Effector CD4-positive, alpha-beta T cell (primary cell): ENCODE measurements at places on chromosomes 16 and 17.

- DNase-seq = no peak
These were observed 141.1 kb downstream of the MRM1 start for GRCh38 chr17:36742267-36743000.

- DNase-seq = no peak
These were observed 13.2 kb downstream of the TOM1L2 start for GRCh38 chr17:17958982-17959381.

DNA sequence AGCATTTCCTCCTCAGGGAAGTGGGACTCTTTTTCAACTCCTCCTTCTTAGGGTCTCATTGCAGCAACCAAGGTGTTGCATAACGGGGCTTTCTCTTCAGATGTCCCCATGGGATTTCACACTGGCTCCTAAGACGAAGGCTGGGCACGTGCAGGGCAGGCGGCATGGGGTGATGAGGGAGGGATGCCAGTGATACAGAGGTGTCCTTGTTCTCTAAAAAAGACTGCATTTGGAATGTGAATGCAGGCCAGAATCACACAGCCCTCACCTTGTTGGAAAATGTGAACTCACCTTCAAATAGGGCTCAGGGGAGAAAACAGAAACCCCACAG, 105.6 kb downstream of the XYLT1 start:
- no peak for DNase-seq

DNA sequence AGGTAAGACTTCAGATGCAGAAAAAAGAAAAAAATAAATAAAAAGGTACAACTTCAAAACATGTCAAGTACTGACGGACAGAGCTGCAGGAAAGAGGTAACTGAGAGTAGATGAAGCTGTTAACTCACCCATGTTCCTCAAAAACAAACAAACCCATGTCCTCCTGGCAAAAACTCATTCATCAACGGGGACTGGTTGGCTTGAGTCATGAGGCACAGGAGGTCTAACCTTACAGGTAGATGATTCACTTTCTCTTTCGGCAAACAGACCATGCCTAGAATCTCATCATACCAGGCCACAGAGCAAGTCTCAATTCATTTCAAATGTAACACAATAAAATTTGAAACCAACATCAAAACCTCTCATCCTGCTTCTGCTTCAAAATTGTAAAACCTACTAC, 12.3 kb upstream of the FASN start:
- DNase-seq = no peak

GRCh38 chr17:47099451-47099986, 89.6 kb downstream of the CDC27 start:
- DNase-seq = no peak

- DNase-seq = no peak
These were observed 3.6 kb upstream of the CHMP6 start for GRCh38 chr17:80987941-80988461.

DNA sequence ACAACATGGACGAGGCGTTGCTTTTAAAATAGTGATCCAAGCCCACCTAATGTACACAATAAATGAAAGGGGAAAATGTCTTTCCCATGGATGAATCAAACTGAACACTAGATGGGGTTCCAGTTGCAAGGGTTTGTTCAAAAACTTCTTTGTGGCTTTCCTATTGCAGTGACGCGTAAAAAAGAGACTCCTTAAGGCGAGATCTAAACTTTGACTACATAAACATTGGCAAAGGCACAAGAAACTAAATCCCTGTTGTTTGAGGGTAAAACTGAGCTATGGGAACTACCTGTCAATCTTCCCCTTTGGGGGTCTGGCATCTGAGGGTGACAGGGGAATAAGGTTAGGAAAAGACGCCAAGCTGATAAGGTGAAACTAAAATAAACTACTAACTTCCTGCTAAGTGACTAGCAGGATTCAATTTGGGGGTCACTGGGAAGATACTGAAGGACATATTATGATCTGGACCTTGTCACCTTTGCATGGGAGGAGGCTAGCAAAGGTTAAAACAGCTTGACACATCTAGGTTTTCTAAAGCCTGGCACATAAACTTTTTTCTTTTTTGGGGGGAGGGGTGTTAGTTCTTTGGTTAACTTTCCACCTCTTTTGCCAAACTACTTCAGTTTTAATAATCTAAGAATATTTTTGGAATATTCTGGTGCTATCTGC, 4.7 kb downstream of the SALL1 start:
- DNase-seq = no peak

DNA sequence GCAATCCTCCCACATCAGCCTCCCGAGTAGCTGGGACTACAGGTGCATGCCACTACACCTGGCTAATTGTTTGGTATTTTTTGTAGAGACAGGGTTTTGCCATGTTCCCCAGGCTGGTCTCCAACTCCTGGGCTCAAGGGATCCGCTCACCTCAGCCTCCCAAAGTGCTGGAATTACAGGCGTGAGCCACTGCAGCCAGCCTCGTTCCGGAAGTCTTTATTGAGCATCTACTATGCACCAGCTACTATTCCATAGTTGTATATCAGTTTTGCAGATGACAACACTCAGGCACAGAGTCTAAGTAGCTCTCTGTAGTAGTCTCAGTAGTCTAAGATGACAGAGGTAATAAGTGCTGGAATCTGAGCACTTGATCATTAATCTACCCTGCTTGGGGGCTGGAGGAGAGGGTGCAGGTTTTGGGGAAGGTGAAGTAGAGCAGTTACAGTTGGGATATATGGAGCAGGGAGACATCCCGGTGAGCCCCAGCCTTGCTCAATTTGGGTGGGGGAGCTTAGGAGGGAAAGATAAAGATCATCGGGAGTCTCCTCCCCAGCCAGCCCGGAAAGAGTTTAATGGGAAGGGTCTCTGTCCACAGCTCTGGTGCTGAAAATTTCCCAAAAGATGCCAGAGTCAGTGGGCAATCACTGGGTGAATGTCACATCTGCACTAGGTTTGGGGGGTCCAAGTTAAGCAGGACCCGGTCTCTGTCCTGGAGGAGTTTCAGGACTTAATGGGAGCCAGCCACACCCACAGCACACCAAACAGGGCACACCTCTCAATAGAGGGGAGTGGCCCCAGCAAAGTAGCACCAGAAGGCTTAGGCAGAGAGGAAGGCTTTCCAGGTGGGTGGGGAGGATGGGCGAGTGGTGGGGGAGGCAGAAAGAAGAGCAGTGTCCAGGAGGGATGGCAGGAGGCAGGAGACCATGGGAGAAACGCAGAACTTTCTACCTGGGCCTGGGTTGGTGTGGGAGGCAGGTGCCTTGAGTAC, 1.7 kb downstream of the OTOP3 start:
- no peak for DNase-seq

- no peak for DNase-seq
These were observed 11.2 kb downstream of the NAA60 start for GRCh38 chr16:3454631-3455147.

- no peak for DNase-seq
These were observed 135.5 kb downstream of the MGAT5B start for GRCh38 chr17:77003699-77004098.

- DNase-seq = no peak
These were observed 84.6 kb downstream of the N4BP1 start for GRCh38 chr16:48525201-48526057.

DNA sequence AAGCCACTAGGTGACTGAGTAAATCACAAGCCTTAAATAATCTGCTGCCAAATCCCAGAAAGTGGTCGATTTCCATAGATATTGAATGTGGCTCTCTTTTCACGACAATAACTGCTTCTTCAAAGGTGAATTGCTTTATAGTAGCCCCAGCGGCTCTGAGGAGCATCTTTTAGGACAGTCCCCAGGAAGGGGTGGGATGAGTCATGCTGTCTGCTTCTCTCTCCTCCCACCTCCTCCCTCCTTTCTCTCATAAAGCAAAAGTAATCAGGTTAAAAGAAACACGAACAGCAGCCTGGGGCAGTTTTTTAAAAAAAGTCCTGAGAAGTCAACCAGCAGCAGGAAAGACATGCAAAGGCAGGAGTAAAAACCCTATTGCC, 1.8 kb downstream of the KIAA0513 start:
- peak; percentile 62 for DNase-seq

- no peak for DNase-seq
These were observed 18.9 kb downstream of the GNGT2 start for GRCh38 chr17:49191409-49191916.

GRCh38 chr16:7597677-7598076, 265.0 kb downstream of the RBFOX1 start:
- DNase-seq = no peak

GRCh38 chr17:21176773-21177395, 37.1 kb downstream of the TMEM11 start:
- no peak for DNase-seq

GRCh38 chr17:41631025-41631897, 6.9 kb upstream of the KRT17 start:
- DNase-seq = no peak

DNA sequence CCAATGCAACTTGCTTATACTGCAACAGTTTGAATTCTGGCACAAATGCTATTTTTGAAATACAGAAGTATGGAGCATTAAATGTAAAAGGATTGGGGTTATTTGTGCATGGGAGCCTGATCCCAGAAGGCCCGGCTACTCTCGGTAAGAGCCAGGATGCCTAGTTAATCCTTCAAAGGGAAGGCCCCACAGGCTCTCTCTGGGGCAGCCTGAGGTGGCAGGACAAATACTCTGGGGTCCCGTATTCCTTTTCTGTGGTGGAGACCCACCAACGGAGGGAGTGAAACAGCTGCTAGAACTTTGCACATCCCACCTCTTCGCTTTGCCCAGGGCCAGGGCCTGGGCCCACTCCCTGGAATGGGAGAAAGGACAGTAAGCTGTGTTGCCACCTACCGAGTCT, 30.4 kb downstream of the ERN1 start:
- no peak for DNase-seq

GRCh38 chr16:72814226-72814625, 233.7 kb downstream of the ZFHX3 start:
- no peak for DNase-seq

DNA sequence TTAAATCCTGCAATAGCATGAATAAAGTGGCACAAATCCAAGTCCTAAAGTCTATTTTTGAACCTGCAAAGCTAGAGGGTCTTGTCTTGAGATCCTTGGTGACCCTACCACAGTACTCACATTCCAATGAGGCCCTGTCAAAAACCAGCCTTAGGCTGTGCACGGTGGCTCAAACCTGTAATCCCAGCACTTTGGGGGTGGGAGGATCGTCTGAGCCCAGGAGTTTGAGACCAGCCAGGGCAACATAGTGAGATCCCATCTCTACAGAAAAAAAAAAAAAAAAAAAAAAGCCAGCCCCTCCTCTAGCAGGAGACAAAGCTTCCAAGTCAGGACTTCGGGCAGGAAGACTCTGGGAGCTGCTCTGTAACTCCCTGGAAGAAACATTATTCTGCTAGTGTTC, 16.3 kb downstream of the CYTH1 start:
- no peak for DNase-seq

DNA sequence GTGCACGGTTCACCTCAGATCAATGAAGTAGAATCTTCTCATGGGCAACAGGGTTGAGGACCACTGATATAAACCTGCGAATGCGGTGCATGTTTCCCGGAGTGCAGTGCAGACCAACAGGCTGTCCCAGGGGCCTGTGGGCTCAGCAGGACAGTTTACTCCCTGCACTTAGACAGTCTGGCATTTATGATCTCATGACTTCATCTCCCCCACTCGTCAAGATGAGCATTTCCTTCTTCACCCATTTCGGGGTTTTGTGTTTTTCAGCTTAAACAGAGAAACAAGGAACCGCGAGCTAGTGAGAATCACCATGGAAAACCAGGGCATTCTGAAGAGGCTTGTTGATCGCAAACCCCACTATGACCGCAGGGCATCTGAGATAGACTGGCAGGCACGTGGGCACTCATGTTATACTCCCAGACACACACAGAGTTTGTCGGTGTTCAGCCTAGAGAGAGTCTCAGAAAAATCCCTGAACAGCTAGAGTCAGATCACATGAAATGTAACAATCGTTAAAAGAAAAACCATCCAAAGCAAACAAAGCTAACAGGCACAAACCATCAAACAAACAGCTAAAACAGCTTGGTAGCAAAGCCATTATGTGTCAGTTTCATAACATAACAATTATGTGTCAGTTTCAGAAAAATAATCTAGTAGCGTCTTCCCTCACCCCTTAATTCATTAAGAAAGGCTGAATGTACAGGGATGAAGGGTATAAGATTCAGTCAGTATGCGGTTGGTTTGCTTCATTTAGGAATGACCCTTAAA, 2.9 kb downstream of the CFAP97D1 start:
- no peak for DNase-seq

DNA sequence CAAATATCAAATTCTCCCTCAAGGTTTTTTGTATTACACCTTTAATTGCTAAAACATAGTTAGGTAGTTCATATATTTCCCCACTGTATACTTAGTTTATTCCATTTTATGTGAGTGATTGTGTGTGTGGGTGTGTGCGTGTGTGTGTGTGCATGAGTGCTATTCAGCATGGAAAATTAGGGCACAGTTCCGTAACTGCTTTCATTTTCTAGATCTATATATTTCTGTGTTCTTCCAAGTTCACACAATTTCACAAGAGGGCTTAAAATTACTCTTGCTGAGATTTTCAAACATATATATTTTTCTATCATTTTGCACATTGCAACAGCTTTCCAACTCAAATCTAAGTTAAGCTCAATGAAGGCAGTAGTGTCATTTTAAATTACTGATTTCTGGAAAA, 782.9 kb upstream of the SOX9 start:
- DNase-seq = no peak

DNA sequence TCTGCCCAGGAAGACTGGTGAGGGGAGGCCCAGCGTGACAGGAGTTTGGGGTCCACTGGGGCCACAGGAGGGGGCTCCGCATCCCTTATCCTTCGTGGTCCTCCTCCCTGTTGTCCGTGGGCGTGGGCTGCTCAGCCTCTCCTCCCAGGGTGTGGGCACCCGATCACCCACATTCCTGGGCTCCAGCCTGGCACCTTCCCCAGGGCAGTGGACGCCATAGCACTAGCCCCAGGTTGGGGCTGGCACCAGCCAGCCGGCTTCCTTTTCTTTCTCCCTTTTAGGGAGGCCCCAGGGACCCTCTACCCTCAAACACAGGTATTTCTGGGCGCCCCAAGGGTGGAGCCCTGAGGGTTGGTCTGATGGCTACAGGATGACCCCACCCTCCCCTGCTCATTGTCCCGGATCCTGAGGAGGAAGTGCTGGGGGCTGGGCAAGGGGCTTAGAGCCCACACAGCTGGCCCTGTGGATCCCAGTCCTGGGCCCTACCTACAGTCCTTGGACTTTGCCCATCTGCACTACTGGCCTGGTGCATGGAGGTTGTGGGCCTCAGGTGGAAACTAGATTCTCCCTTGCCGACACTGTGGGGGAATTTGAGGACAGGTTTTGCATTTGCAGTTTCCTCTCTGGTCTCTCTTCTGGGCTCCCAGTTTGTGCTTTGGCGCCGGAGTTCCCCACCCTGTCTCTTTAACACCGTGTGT, 1.1 kb downstream of the KIF1C start:
- DNase-seq = no peak

GRCh38 chr17:27554911-27555310, 76.1 kb upstream of the LGALS9 start:
- no peak for DNase-seq
